ENCODE measurements at places on chromosomes 2 and 18. TPM values are rescaled to one million over a fixed set of nuclear protein-coding genes. Genes with fewer than 3 reads are reported as not detected.

Gene ADGRF3
- total RNA-seq, result 7.0 TPM

GRCh38 chr18:45589356-45590035 lies 25.8 kb upstream of the SLC14A2 start:
- peaks cover 7% of the 10 kb centered on the region for H3K27me3 ChIP-seq
- H3K4me3 ChIP-seq, result no peak overlapping the region
- H3K4me1 ChIP-seq, result no peaks in the 10 kb centered on the region
- no peak overlapping the region for H3K27ac ChIP-seq
- DNase-seq, result no peak

DNA sequence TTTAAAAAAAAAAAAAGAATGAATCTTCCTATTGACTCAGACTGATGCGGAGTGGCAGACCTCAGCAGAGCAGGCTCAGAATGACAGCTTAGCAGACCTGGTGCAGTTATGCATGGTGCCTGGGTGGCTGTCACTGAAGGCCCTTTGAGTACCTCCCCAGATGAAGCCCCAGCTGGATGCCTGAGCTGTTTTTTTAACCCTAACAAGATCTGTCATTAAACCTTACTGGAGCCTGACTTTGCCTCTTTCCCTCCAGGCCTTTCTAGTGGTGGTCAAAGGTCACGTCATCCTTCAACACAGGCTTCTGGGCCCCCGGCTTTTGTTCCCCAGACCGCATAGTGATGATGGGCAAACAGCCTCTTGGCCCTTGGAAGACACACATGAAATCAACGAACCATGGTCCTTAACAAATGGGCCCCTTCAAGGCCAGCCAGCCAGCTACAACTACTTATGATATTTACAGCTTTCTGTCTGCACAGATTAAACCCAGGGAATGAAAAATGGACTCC lies 138.3 kb upstream of the CYP1B1 start:
- no peak for DNase-seq
- peaks cover 22% of the 10 kb centered on the region for H3K27me3 ChIP-seq
- no peak overlapping the region for H3K27ac ChIP-seq
- H3K4me1 ChIP-seq, result peaks cover 15% of the 10 kb centered on the region
- H3K4me3 ChIP-seq, result no peak overlapping the region

Gene TBR1
- total RNA-seq, result not detected

Gene ITPRIPL1
- 35.9 TPM for total RNA-seq

- no peak overlapping the region for H3K4me3 ChIP-seq
- no peak overlapping the region for H3K27ac ChIP-seq
- peaks cover 3% of the 10 kb centered on the region for H3K27me3 ChIP-seq
- no peaks in the 10 kb centered on the region for H3K36me3 ChIP-seq
- no peak for DNase-seq
Measured at GRCh38 chr2:232974396-232974795, 38.7 kb downstream of the NGEF start.

DNA sequence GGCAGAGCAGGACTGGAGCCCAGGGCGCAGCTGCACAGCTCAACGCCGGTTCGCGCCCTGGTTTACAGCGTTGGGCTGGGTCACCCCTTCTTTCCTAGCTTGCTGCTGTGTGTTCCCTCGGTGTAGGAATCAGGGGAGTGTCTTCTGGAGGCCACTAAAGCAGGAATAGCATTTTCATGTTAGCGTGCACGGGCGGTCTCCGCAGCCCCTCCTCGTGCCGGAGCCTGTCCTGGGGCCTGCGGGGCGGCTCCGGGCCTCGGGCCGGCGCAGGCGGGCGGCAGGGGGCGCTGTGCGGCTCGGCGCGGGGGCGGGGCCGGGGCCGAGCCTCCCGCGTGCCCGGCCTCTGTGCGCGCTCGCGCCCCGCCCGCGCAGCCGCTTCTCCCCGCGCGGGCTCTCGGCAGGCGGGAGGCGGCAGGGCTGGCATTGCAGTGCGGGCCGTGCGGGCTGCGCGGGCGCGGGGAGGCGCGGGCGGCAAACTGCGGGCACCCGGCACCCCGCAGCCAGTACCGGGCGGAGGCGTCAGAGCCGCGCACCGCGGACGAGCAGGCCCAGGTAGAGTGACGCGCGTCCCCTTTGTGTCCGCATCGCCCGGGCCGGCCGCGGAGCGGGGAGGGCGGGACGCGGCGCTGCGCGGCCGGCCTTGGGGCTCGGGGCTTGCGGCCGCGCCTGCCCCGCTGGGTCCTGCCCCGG lies at the start of gene RNF144A:
Gene RNF144A (plus strand): TSS at position 342 of the 690 bp plus-strand sequence. CDS start 79,515 bp downstream, outside the sequence.
- peaks cover 48% of the 10 kb centered on the region for H3K36me3 ChIP-seq
- no peaks in the 10 kb centered on the region for H3K27me3 ChIP-seq
- peak; percentile 95 for DNase-seq

Gene ACOXL
- not detected for total RNA-seq

All from activated naive CD8-positive, alpha-beta T cell treated with anti-CD3 and anti-CD28 coated beads, Interleukin-2, amount 10 ng/mL, durations not matched to agents 7 days and 5 days (primary cell).